ENCODE measurements at places on chromosomes 1 and 21.

DNA sequence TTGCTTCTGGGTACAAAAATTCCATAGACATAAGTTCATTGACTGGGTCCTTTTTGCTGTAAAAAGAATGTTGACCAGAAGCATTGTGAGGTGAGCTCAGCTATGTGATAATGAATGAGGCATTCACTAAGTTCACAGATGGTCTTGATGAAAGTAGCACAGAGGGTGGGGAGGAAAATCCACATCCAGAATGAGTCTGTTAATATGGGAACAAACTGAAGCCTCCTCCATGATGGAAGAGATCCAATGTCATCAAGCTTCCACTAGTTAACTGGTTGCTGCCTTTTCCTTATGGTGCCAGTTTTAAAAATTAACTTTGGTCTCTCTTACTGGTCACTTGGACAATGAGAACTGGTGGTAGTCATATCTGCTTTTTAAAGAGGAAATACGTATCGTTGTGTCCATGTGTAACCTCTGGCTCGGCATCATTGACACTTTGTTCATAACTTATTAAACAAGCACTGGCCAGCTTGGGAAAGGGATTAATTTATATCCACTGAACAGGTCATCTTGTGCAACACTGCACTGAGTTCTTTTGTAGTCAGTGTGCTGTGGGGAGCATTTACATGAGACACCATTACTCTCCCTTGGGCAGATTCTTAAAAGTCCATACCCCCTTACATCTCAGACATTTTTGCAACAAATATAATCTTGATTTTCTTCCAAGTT, 88.6 kb downstream of the ADAMTS1 start:
- DNase-seq = no peak

GRCh38 chr1:226816576-226816975, 53.8 kb upstream of the PSEN2 start:
- no peak for DNase-seq

DNA sequence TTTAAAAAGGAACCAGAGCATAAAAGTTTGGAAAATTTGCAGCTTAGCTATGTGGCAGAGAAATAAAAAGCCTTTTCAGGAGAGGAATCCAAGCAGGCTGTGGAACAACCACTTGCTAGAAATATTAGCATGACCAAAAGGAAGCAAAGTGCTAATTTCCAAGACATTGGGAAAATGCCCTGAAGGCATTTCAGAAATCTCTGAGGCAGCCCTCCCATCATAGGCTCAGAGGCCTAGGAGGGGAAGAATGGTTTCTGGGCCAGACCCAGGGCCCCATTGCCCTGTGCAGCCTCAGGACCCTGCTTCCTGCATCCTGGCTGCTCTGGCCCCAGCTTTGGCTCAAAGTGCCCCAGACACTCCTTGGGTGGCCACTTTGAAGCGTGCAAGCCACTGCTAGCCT, 56.8 kb downstream of the TENT5C start:
- no peak for DNase-seq

- DNase-seq = no peak
These were observed 71.2 kb downstream of the LRRC40 start for GRCh38 chr1:70134148-70134547.
